ENCODE measurements at places on chromosomes 16 and 17.

DNA sequence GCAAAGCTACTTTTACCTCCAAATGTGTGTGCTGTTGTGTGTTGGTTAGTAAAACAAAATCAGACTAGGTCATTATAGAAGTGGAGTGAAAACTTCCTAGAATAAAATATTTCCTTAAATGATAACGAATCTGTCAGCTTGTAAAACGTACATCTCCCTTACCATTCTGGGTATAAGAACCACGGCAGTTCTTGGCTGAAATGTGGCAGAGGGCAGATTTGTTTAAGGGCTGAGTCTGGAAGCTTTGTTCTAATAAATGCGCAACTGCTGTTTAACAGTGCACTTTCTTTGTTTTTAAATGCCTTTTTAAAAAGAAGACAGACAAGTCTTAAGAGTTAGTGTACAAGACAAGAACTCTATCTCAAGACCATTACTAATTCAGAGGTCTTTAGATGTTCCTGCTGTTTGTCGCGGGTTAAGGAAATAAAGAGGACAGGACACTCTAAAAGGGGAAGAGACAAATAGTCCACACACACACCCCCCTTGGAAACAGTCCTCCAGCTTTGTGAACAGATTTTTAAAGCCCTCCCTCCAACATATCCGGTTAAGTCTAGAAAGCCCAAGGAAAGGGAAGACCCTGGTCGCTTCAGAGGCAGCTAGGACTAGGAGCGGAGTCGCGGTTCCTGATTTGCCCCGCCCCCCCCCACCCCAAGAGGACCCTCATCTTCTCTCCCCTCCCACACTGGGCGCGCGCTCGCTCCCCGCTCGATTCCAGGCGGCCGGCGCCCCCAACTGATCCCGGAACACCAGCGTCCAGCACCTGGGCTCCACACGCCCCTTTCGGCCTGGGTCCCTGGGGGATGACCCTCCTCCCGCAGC, 658 bp downstream of the SYNRG start:
- DNase-seq = peak; percentile 54

DNA sequence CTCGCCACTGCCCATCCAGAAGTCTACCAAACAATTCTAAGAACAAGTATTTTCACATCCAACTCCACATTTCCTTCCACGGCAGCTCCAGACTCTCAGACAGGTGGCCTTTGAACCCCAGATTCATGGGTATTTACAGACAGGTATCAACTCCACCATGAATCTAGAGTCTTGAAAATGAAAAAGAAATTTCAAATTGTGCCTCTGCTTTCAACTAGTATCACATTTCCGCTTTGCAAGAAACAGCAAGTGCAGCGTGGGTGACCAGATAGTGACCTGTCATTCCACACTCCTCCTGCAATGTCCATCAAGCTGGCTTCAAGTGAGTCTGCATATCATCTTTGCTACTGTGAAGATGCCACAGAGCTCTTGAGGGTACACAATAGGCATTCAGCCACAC, 232.4 kb upstream of the RPL38 start:
- no peak for DNase-seq

DNA sequence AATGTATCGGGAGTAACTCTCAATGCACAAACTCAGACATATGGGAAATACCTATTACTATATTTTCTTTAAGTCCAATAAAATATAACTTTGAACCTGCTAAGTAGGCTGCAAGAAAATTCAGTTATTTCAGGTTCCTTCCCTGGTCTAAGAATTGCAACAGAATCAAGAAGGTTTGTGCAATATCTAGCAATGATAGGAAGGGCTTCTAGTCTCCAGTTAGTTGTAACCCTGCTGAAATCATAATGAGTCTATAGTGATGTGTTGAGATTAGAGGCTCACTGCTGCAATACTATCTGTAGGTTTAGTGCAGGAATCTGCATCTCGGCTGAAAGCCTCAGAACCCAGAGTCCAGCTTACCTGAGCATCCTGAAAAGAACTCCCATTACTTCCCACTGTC, 110.5 kb downstream of the PMP22 start:
- peak; percentile 52 for DNase-seq

GRCh38 chr17:37094391-37094790, 145.6 kb downstream of the AATF start:
- no peak for DNase-seq

- no peak for DNase-seq
Measured at GRCh38 chr16:85047867-85048455, 20.4 kb downstream of the KIAA0513 start.

DNA sequence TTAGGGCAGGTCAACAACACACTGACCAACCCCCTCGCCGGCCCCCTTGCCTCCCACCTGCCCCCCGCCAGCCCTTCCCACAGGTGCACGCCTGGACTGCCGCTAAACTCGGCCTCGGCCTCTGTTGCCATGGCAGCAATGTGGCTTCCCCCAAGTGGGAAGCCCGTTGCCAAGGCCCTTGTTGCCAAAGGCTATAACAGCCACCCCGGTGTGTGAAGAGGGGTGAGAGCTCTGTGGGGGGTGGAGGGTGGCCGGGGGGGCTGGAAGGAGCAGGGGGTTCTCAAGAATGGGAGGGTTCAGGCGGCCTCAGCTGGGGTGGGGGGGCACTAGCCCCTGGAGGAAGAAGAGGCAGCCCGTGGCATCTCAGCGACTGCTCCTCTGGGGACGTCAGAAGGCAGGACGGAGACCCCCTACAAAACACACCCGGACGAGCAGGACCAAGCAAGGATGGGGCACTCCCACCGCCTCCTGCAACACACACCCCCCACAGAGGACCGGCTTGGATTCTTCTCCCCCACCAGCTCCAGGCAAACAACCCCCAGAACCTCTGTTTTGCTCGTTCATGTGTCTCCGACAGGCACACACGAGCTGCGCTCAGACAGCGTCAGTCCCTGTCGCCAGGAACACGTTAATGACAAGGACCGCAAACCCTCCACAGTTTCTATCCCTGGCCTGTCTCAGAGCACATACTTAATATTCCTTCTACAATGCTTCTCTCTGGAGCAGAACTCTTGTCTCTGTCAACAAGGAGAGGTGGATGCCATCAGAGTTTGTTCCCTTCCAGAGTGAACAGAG, 55.7 kb downstream of the ABR start:
- DNase-seq = no peak

DNA sequence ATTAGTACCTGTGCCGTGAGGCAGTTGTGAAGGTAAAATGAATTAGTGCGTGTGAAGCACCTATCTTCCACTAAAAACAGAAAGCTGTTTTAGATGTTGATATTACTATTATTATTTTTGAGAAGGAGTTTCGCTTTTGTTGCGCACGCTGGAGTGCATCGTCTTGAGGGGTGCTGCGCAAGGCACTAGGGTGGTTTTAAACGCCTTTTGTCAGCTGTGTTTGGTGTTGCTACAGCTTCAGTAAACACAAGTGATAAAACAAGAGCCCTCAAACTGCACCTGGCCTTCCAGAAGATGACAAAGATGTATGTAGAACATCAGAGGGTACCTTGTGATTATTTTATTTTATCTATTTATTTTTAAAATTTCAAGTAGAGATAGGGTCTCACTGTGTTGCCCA, 38.2 kb downstream of the PLCG2 start:
- no peak for DNase-seq

DNA sequence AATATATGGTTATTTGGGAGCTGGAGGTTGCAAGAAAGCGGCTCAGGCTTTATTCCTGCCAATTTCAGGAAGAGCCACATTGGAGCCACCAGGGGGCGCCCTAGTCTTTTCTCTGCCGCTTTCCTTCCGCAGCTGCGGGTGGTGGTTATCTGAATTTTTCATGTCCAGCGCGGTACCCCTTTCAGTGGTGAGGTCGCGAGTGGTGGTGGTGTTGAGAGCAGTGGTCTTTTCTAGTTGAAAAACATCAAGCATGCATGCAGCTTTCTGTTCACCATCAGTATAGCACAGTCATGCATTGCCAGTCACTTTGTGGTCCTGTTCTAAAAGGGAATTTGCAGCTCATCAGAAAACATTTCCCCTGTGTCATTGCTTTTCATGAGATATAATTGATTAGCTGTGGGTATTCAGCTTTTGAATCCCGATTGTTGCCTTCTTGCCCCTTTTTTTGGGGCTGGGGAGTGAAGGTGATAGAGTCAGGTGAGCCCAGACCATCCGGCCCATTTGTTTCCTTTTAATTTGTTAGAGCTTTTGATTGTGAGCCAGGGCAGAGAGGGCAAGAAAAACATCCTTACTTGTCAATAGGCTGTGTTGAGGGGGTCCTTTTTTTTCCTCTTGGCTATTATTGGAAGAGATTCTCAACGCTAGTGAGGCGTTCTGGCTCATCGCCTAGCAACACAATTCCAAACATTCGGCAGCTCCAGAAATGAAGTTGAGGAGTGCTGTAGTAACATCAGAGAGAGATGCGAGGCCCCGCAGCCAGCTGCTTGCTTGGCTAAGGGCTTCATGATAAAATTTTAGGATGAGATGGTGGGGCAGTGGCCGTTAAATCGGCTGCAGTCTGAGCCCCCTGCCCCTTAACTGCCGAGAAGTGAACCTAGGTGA, 119.0 kb downstream of the SNX29 start:
- peak; percentile 74 for DNase-seq

DNA sequence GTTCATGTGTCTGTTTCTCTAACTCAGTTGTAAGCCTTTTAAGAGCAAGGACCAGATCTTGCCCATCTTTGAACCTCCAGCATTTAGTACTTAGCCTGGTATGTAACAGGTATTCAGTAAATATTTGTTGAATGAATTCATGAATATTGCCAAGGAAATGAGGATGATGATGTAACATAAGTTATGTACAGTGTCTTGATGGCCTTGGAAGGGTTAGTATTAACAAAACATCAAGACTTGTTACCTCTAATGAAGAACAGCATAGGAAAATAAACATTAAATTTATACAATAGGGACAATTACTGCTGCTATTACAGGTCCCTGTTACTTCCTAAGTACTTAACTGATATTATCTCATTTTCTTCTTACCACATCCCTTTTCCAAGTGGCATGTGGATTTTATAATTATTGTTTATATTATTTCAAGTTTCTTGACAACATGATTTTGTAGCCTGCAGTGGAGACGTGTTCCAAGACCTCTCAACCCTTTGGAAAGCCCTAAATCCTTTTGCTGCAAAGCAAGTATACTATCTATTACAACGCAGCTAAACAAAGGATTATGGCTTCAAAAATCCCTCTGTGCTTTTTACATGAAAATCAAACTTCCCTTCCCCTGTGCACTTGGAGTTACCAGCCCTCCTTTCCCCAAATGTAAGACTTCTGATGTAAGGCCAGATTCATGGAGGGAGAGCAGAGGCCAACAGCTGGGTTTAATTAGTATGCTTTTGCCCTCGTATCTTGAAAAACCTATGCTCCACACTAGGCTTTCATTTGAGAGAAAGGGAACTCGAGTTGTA, 77.4 kb upstream of the SMIM36 start:
- no peak for DNase-seq

DNA sequence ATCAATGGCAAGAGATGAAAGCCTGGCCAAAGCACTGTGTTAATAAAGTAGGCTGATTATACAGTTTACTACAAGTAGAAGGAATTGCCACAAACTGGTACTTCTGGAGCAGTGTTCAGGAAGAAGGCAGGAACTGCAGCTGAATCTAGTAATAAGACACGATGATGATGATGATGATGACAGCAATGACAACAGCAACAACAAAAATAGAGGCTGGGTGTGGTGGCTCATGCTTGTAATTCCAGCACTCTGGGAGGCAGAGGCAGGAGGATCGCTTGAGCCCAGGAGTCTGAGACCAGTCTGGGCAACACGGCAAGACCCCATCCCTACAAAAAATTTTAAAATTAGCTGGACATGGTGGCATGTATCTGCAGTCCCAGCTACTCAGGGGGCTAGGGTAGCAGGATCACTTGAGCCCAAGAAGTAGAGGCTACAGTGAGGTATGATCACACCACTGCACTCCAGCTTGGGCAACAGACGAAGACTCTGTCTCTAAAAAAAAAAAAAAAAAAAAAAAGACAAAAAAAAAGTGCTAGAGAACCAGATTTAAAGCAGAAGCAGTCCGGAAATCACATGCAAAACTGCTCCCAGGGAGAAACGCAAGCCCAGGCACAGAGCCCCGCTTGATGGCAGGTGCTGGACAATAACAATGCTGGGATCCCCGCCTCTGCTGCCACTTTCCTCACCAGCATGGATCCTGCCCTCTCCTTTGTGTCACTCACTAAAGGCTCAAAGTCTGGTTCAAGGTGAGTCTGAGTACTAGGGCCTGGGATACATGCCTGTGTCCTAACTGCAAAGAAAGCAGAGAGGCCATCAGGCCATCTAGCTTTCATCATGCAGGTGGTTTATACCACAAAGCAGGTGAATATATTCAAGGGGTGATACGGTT, 44.8 kb downstream of the CPPED1 start:
- no peak for DNase-seq

Data from choroid plexus epithelial cell (primary cell).